Activated T-helper 9 cell treated with anti-CD3 and anti-CD28 coated beads, Interleukin-2, amount 50 U/mL, for 16 hours (primary cell): ENCODE measurements at places on chromosomes 6 and 20.

DNA sequence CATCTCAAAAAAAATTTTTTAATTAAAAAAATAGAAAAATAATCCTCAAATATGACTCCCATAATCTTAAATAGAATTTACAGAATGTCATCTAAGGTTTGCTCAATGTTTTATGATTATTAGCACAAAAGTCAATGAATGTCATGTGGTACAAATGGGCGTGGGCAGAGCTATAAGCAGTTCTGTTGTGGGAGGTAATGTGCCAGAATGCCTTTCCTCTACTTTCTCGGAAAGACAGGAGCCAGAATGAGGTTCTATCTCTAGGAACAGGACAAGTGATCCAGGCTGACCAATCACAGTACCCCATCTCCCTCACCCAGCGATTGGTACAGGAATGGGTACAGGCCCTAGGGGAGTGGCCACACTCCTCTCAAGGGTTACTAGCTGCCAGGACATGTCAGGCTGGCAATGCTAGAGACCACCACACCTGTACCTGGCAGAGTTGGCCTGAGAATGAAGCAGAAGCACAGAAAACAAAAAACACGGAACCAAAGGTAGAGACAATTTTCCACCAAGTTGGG lies 15.1 kb downstream of the RALGAPA2 start:
- DNase-seq = no peak

DNA sequence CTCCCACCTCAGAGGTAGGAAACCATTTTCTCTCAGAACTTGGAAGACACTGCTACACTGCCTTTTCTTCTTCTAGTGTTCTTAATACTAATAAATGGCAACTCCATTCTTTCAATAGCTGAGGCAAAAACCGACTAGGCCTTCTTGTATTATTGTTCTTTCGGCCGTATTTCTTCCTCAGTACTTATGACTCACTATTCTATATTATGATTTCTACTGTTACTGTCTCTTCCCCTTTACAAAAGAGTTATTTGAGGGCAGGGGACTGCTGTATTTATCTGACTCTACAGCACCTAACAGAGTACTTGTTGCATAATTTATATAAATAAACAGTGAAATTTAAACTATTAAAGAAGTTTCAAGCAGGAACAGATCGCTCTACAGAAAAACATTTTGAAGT lies 3.1 kb downstream of the DNAAF9 start:
- no peak for DNase-seq

DNA sequence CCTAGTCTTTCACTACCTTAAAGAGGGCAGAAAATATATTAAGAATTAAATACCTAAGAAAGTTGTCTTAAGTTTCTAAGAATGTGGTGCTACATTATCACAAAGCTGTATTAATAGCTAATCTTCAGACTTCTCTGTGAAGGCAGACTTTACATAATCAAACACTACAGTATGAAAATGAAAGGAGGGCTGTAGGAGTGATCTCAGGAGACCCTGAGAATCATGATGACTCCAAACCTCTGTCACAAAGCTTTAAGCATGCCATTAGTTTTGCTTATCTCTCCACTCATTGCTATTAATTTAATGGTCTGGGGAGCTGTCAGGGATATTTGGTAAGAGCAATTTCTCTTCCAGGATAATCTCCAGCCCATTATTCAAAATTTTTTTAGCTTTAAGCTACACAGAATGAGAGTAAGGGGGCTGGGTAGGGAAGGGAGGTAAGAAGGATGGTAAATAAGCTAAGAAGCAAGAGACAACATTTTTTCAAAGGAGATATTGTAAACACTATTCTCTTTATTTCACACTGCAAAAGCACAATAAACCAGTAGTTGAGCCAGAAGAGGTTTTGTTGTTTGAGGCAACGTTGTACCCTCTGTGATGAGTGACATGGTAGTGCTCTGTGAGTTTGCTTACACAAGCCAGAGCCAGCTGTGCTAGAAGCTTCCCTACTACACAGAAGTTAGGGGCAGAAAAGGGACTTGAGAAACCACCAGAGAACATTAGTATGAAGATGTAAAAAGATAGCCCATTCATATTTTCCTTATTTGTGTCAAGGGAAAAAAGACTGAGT lies 258.8 kb downstream of the GMDS start:
- DNase-seq = no peak

- no peak for DNase-seq
Measured at GRCh38 chr6:22101163-22101562, 195.7 kb downstream of the PRL start.

GRCh38 chr6:167485186-167485978 lies 160.5 kb downstream of the TTLL2 start:
- DNase-seq = no peak

DNA sequence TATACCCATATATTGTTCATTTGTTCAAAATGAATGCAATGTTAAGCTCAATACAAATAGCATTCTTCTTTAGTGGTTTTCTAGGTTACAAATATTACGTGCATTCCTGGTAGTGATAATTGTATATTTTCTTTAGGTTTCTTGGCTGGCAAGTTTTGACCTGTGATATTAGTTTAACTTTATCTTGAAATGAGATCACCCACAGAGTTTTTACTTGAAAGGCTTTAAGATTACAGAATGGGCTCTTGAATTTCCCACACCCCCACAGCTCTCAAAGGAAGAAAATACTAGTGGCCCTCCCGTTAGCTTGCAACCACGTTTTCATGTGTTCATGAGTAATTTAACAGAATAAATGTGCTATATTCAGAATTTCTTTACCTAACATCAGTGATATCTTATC lies 1315.5 kb upstream of the GJE1 start:
- DNase-seq = no peak

- DNase-seq = no peak
Measured at GRCh38 chr20:12394786-12395185, 477.1 kb downstream of the BTBD3 start.
